ENCODE measurements at places on chromosomes 12 and 14.

DNA sequence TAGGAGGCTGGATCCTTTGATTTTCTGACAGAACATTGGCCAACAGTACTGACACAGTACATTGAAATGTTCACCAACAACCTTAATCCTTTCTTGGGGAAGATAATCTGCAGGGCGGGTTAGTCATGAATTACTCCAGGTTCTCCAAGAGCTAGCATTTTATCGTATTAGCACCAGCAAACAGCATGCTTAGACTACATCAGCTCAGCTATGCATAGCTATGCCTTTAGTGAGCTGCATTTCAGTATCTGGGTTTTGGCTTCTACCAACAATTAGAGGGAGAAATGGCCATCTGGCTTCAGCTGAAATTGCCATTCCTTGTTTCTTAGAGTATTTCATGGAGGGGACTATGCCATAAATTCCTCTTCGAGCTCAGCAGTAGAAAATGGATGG is 33.8 kb downstream of the SAMD4A start:
- DNase-seq, result no peak

- DNase-seq, result peak; percentile 9
Measured at GRCh38 chr12:44465139-44465538, 411.0 kb downstream of the NELL2 start.

DNA sequence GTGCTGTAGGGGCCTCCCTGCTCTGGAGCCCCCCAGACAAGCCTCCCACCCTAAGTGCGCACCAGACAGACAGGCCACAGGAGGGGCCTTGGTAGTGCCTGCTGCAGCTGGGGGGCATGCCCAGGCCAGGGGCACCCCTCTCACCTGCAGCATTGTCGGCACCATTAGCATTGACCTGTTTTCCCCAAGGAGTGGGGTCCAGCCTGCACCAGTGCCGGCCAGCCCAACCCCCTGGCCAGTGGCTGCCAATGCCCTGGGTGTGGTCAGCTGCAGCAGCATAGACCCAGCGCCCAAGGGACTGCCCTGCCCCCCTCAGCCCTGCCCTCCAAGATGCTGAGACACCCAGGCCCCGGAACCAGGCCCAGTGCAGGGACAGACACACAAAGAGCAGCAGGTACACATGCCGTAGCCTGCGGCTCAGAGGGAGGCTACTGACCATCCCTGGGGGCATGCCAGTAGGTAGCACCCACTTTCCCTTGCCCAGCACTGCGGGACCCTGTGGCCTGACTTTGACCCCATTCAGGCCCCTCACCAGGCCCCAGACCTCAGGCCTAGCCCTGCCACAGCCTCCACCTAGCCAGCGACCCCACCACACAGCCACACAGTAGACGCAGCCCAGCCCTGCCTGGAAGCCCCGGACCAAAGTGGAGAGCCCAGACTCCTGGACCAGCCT is 1.0 kb downstream of the AHNAK2 start:
- DNase-seq, result no peak

DNA sequence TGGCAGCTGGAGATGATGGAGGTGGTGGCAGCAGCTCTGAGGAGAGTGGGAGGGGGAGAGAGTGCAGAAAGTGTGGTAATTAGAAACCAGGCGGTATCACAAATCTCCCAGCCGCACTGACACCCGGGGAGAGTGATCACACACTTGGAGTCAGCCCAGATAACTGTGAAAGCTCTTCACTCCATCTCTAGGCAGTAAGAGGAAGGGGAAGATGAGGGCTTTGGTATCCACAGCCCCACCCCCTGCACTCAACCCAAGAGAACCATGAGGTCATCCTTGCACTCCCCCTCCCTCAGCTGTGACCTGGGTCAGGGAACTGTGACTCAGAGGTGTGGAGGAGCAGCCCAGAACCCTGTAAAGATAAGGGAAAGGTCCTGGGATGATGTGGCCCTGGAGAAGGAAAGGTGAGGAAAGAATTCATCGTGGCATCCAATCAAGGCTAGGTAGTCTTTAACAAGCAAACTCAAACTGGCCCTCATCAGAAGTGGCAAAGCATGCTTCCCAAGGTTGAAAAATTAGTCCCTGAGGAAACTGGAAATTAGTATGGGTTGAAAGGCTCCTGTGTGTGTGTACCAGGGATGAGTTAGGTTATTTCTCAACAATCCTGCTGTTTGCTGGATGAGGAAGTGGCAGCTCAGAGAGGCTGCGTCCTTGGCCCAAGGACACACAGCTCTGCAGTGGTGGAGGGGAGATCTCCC is 111.0 kb upstream of the LHX5 start:
- no peak for DNase-seq

DNA sequence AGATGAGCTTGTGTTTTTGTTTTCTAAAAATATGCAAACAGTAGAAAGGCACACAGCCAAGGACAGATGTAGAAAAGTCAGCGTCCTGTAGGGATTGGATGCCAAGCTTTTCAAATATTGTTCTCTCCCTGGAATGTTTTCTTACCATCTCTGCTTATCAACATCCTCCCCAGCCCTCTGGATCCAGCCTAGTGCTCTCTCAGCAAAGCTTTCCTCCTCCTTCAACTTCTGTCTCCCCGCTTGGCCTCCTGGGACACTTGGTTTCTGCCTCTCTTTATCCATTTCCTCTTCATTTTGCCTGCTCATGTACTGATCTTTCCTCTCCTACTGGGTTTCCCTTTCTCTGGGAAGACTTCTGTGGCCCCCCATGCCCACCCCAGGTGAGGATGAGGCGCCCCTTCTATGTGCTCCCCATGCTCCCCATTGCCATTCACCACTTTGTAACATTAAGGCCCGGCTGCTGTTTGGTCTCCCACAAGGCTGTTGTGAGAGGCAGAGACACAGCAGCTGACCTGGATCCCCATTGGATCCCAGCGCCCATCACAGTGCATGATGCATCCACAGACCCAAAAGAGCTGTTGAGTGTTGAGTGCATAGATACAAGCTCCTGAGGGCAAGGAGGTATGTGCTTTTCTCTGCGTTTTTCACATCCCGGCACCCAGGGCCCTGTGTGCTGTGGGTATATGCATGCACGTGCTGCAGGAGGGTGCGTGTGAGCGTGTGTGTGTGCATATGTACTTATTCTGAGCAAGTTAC is 38.2 kb downstream of the EVL start:
- DNase-seq, result no peak

- DNase-seq, result no peak
Measured at GRCh38 chr14:48274826-48275225, 599.4 kb upstream of the MDGA2 start.

DNA sequence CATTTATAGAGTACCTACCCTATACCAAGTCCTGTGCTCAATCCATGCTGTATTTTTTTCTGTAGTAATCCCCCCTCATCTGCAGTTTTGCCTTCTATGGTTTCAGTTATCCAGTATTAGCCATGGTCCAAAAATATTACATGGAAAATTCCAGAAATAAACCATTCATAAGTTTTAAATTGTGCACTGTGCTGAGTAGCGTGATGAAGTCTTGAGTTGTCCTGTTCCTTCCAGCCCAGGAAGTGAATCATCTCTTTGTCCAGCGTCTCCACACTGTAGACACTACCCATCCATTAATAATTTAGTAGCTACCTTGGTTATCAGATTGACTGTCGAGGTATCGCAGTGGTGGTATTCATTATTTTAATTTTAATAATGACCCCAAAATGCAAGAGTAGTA is 54.2 kb downstream of the SUDS3 start:
- no peak for DNase-seq

DNA sequence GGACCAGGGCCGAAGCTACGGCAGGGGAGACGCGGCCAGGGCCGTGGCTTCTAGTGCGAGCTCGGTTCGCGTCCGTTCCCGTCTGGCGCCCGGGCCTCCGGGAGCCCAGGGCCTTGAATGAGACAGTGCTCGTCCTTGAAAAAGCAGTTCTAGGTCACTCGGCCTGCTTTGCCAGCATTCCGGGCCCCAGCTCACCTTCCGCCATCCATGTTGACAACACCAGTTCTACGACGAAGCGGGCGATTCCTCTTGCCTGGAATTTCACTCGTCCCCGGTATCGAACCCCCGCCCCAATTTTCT is 4.5 kb downstream of the OR10AD1 start:
- no peak for DNase-seq
